ENCODE measurements at places on chromosomes 16 and 17. TPM values are rescaled to one million over a fixed set of nuclear protein-coding genes. Genes with fewer than 3 reads are reported as not detected.

DNA sequence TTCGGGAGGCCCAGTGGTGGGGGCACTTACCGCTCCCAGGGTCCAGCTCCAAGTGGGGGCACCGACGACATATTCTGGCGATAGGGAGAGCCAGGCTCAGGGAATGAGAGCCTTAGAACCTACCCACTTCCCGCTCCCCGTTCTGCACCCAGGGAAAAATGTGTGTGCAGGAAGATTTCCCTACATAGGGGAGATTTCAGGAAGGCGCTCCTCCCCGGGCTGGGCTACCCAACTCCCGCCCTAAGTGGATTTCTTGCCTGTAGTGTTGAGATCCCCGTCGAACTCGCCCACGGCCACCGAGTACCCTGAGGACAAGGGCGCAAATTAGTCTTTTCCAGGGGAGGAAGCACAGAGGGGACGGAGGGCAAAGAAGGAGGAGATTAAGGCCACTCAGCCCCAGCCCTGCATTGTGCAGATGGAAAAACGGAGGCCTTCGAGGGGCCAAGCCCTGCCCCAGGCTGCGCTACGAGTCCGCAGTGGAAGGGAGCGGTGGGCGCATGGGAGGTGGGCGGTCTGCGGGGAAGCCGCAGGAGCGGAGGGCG is 5.1 kb downstream of the ITGA2B start:
- no peak for DNase-seq

DNA sequence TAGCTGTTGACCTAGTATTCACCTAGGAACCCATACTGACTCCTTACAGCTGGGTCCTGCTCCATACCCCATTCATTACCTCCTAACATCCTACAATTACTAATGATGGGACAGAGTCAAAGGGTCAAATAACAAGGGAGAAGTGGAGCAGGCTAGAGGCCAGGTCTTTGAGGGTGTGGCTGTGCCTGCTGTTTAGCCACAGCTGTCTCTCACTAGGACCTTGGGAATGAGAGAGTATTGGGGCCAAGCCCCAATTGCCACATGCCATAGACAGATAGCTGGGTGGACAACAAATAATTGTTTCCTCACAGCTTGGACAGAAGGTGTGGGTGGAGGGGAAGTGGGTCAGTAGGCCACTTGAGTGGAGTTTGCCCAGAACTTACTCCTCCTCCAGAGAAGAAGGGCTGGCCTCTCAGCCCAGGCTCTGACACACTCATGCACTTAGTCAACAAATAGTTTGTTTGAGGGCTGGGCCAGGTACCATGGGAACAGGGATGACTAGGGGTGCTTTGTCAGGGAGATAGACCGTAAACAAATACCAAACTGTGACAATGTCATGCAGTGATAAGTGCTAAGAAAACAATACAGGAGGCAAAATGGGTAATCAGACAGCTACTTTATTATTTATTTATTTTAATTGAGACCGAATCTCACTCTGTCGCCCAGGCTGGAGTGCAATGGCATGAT is 10.2 kb upstream of the CENPT start:
- DNase-seq: no peak

DNA sequence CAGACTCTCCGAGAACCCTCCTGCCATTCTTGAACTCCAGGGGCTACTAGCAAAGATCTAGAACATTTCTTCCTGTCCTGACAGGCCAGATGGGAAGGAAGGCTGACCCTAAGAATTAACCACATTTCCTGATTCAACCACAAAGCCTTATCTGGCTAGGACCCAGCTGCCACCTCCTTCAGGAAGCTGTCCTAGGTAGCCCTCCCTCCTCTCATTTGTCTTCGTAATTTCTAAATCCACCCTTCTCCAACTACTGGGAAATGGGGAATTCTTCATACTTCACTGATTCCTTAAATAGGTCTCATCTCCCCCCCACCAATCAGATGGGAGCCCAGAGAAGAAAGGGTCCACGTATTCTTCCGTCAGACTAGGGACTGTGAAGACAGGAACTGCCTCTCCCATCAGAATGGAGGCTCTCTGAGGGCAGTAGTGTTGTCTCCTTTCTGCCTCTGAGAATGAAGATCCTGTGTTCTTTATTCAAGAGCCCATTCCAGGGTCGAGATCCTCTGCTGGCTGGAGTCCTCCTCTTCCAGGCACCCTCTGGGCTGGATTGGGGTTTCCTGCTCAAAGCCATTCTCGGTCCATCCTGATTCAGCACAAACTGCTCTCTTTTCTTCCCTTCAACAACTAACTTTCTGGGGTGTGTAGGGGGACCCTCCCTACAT is 2.1 kb downstream of the SAMD14 start:
- no peak for DNase-seq

DNA sequence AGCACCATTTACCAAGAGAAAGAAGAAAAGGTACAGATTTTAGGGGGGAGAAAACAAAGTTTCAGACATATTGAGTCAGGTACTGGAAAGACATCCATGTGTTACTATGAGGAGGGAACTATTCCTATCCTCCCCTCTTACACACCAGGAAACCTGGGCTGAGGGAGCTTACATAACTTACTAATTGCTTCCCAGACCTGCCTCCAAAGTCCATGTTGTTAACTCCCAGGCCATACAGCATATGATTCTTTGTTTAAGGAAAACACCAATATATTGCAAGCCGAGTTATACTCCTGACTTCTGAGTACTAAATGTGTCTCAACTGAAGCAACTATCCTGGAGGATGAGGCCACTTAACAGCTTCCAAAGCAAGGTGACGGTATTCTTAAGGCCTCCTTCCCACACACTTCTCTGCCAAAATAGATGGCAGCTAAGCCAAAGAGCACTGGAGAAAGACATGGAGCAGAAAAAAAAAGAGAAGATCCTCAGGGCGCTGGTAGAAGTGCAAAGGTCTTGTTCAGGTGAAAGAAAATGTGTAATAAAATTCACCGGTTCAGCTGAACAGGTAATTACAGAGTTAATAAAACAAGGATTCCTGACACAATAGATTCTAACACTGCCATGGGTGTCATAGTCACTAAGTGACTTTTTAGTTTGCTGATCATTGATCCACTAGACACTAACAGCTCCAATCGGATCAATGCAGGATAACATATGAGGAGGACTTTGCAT is 151.1 kb downstream of the SKAP1 start:
- DNase-seq: no peak

DNA sequence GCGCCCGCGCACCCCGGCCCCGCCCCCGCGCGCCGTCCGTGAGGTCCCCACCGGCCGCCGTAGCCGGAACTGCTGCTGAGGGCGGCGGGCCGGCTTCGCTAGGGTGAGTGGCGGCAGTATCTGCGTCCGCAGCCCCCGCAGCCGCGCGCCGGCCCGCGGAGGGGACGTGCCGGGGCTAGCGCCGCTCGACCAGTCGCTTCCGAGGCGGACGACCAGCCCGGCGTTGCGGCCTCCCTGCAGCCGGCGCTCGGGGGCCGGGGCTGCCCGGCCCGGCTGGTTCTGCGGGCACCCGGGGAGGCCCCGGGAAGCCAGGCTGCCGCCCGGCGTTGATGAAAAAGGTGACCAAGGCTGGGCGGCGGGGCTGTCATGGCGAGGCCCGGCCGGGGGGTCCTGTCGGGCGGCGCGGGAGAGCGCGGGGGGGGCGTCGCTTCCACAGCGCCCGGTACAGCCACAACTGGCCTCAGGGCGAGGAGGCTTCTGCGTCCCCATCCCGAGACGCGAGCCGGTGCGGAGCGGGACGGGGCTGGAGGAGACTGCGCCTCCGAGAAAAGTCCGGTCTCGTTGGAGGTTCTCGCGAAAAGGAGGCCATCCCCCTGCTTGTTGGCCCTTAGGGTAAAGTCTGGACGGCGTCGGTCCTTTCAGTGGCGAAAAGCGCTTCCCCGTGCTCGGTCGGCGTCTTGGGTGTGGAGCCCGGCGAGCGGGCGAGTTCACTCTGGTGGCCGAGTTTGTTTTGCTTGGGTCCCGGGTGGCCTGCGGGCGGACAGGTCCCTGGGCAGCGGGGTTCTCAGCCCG is at the start of gene CRAMP1:
Gene CRAMP1 (plus strand): TSS at position 41 of the 792 bp plus-strand sequence. CDS start 2,280 bp downstream, outside the sequence.
- DNase-seq: no peak

DNA sequence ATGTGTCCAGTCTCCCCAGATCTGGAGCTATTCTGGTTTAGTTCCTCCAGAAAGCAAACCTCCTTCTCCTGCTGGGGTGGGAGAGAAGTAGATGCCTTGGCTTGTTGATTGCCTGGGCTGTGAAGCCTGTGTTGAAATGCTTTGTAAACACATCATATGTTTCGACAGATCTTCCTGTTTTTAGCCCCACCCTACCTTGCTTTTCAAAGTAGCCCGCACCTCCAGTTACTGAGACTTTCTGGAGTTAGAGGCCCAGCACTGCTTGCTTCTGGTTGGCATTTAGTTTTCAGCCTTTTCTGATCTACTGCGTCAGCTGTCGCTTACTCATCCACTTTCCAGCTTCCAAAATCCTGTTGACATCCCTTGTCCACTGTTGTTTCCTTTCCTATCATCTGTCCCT is 17.9 kb upstream of the NDEL1 start:
- no peak for DNase-seq

GRCh38 chr16:29318037-29318436 is 88.5 kb downstream of the NPIPB11 start:
- DNase-seq: no peak

GRCh38 chr17:45313996-45314740 is 2.7 kb downstream of the MAP3K14 start:
- DNase-seq: no peak

DNA sequence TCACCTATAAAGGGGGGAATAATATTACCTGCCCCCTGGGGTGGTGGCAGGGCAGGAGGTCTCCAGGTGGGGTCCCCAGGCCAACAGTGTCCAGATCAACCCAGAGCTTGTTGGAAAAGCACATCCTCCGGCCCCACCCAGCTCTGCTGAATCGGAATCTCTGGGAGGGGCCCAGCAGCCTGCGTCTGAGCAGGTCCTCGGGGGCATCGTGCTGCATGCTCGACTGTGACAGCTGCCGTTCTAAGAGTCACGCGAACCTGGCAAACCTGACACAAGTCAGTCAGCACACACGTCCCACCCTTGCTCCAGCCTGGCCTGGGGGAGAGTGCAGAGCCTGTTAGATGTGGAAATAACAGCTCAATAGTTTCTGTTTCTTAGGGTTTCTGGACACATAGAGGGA is 72.3 kb downstream of the CRISPLD2 start:
- no peak for DNase-seq

GRCh38 chr16:60091529-60091928 is 1357.4 kb upstream of the GOT2 start:
- no peak for DNase-seq

DNA sequence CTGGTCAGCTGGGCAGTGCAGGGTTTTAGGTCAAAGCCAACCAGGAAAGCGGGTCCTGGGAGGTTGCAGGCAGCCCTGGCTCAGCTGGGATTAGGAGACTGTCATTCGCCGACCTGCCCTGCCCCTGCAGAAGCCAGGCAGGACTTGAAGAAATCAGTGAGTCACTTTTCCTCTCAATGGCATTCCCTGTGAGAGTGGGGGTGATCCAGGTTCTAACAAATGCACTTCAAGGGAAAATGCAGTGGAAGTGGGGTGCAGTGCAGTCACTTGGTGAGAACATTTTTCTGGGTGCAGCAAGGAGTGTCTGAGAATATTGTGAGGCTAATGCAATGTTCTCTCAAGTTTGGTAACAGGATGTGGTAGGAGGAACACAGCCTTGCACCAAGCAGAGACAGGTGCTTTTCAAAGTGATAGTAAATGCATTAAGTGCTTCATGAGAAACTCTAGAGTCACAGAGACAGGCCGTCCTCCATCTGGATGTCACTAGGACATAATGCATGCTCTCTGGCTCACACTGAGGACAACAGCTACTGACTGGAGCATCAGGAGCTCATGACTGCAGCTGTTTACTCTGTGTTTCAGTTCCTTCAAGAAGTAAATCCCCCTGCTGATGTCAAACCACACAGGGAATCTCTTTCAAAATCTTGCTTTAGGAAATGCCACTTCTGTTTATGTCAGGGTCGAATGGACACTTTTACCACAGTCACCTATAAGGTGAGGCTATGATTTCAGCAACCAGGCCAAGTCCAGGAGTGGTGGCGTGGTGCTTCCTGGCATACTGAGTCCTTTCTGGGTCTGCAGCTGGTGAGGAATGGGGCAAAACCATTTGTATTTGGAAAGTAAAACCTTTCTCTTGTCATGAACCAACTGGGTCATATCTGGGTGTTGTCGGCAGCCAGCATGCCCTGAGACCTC is 16.7 kb downstream of the CDK5R1 start:
- peak; percentile 49 for DNase-seq

DNA sequence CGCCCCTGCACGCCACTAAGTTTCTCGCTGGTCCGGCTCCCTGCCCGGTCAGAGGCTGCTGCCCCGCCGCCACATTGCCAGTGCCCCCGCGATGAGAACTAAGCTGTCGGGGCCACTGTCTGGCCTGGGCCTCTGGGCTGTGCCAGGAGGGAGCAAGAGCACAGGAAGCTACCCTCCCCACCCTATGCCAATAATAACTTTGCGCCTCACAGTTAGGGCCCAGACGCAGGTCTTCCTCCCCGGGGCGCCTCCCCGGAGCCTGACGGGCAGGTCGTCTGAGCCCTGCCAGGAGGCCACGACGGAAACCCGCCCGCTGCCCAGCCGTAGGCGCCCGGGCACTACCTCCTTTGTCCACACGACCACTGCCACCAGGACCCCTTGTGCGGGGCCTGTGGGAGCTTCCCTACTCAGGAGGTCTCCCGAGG is 1.5 kb downstream of the ZFPM1 start:
- DNase-seq: peak; percentile 58

GRCh38 chr16:83653785-83654184 is 154.0 kb upstream of the HSBP1 start:
- no peak for DNase-seq

- DNase-seq: peak; percentile 33
Observed at GRCh38 chr17:49495842-49496182, 719 bp downstream of the NGFR start.

- DNase-seq: no peak
Observed at GRCh38 chr16:24538756-24539294, 541 bp upstream of the RBBP6 start.

- no peak for DNase-seq
Observed at GRCh38 chr16:55993088-55993487, 117.9 kb upstream of the CES5A start.

- DNase-seq: no peak
Observed at GRCh38 chr16:81397879-81398520, 46.6 kb upstream of the CMIP start.

CAPNS2 gene
- not detected for total RNA-seq

TEX14 gene
- 0.66 TPM for total RNA-seq

GFAP gene
- total RNA-seq: not detected

ASPA gene
- not detected for total RNA-seq

GNGT2 gene
- total RNA-seq: 2.3 TPM

KRT15 gene
- total RNA-seq: not detected

GRIN2C gene
- total RNA-seq: not detected

MYH8 gene
- not detected for total RNA-seq

WFDC1 gene
- total RNA-seq: not detected
